Myometrial cell (primary cell): ENCODE measurements at places on chromosomes 4 and X. TPM values are rescaled to one million over a fixed set of nuclear protein-coding genes. Genes with fewer than 3 reads are reported as not detected.

Gene NLRP2B
- not detected in 2 replicates for total RNA-seq

Gene TMEM35A
- total RNA-seq: 1.2 and 2.7 TPM in 2 replicates

Gene TET2
- 4.8 and 5.8 TPM in 2 replicates for total RNA-seq

Gene NAA11
- not detected in 2 replicates for total RNA-seq

Gene TENM3
- total RNA-seq: 6.0 and 6.6 TPM in 2 replicates

Gene TBC1D8B
- total RNA-seq: 8.6 and 12.8 TPM in 2 replicates

Gene UGT2B15
- total RNA-seq: not detected in 2 replicates

Gene SOWAHD
- not detected in 2 replicates for total RNA-seq

Gene SH2D1A
- not detected in 2 replicates for total RNA-seq

Gene ALB
- total RNA-seq: not detected in 2 replicates

Gene TKTL2
- total RNA-seq: not detected in 2 replicates

Gene NDST4
- total RNA-seq: 0.18 and 0.29 TPM in 2 replicates

Gene RLIM
- total RNA-seq: 21.9 and 30.8 TPM in 2 replicates

Gene SLC38A5
- total RNA-seq: 62.4 and 76.1 TPM in 2 replicates
